ENCODE measurements at places on chromosomes 2 and 18.

- no peak for DNase-seq
Observed at GRCh38 chr2:140242889-140243288, 1462.7 kb upstream of the NXPH2 start.

DNA sequence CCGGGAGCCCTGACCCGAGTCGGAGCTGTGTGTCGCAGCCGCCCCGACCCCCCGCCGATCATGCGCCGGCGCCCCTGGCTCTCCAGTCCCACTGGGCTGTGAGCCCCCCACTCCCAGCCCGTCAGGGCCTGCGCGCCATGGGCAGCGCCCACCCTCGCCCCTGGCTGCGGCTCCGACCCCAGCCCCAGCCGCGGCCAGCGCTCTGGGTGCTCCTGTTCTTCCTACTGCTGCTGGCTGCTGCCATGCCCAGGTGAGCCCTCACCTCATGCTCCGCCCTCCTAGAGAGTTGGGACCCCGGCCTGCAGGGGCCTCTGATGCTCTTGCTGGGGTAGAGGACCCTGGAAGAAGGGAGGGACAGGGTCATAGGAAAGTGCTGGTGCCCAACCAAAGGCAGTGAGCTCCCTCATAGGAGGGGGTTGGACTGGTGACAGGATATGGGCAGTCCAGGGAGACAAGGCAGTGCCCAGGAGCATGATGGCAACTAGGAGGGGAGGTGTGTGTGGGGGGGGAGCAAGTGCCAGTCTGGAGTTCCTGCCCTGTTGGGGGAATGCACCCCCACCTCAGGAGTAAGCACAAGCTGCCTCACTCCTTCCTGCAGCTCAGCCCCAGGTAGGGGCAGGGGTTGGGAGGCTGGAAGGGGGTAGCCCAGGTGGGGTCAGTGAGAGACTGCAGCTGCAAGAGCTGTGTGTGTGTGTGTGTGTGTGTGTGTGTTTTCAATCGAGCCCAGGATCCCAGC, 375 bp downstream of the WNT10A start:
- DNase-seq = no peak

GRCh38 chr2:39584283-39584965, 81.3 kb upstream of the TMEM178A start:
- no peak for DNase-seq

GRCh38 chr2:14134771-14135170, 497.7 kb upstream of the LRATD1 start:
- DNase-seq = no peak

- DNase-seq = no peak
Observed at GRCh38 chr2:121263996-121264715, 20.8 kb downstream of the TFCP2L1 start.

GRCh38 chr18:27985832-27986231, 191.1 kb downstream of the CDH2 start:
- DNase-seq = no peak

GRCh38 chr18:72372076-72372475, 172.1 kb downstream of the CBLN2 start:
- no peak for DNase-seq

DNA sequence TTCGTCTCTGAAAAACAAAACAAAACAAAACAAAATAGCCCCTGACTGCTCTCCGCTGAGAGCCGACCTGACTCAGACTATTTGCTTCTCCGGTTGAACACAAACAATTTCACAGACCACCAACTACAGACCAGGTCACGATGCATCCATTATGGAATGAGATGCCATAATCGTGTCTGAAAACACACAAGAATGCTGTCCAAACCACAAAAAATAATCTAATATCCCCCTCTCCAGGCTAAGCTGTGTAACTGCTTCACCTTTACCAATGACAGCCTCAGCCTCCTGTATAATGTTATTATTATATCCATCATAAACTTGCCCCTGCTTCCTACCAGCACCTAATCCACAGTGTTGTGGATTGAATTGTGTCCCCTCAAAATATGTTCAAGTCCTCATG, 114.7 kb downstream of the DNAH6 start:
- no peak for DNase-seq

- peak; percentile 28 for DNase-seq
Observed at GRCh38 chr2:209696836-209697711, 74.6 kb upstream of the UNC80 start.

DNA sequence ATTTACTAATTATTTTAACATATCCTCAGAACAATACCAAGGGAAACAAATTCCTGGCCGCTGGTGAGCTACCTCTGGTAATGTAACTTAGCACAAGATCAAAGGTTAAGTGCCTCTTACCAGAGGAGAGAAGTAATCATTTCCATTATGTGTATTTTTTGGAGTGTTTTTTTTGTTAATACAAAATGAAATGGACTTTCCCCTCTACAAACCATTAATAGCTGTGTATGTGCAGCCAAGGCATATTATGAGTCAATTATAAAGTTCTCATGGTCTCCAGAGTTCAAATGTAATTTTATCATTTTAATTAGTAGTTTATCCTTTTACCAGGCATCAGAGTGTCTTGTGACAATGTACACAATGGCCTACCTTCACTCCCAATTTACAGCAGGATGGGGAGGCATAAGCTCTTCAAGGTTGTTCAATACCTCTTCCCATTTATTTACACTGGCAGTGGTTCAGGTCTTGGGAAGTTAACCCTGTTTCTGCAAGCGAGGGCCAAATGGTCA, 242.2 kb downstream of the TGIF1 start:
- no peak for DNase-seq

DNA sequence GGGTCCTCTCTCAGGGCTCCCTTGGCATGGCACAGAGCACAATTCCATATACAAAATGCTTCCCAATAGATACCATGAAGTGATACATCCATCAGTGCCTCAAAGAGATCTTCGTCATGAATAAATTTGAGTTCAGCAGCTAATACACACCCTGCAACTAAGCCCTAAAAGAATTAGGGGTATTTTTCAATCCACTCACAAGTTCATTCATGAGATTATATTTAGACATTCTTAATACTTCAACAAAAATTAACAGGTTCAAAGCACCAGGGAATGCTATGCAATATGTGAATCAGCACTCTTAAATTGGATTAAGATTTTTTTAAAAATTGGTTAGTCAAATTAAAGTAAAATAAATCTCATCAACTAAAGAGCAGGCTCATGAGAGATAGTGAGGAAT, 79.7 kb downstream of the PID1 start:
- no peak for DNase-seq

DNA sequence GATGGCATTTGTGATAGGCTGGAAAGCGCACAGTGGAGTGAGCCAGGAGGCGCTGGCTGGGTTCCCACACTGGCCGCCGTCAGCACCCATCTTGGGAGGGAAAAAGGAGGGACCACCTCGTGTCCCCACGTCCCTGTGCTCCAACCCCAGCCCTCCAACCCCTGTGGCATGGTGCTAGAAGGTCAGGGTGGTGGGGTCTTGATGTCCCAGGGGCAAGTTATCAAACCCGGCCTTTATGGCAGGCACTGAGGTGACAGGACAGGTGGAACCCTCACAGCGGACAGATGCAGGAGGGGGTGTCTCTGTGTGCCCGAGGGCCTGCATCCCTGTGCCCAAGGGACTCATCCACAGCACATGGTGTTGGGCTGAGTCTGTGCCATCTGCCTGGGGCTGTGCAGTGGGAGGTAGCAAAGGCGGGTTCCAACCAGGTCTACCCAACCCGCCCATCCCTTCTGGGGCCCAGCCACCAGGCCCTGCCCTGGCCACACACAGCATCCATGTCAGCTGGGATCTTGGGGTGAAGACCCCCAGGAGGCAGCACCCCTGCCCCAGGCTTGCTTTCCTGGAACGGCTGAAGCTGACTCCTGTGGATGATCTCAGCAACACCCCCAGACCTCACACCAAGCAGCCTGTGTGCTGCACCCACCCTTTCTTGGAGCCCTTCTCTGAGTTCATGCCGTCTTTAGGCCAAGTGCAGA, 246.1 kb downstream of the NDUFA10 start:
- DNase-seq = no peak

DNA sequence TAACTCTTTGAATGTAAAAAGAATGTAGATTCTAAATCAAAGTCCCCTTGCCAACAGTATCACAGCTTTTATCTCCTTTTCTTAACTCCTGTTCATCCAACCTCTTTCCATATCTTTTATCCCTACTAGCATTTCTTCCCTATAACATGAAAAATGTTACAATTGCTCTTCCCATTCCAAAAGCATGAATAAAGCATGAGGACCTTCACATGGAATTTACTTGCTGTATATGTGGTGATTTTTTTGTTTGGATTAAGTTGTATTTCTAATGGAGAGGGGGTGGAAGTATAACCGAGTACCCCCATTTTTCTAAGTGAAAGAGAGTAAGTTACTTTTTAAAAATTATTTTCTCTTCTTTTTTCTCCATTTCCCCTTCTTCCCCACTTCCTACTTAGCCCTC, 94.9 kb upstream of the RBBP8 start:
- DNase-seq = no peak

DNA sequence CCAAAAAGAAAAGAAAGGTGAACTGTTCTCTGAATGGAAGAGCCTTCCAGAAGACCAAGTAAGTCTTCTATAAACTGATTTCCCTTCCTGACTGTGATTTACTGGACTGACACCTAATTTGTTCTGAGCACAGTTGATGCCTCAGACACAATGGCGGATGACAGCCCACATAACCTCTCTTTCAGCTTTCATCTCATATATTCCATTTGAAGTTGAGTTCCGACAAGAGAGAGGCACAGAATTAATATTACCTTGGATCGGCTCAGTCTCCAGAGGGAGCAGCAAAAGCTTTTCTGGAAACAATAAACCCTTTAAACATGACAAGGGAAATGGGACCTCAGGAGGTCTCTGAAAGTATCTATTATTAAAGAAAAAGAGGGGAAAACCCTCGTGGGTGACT, 638.7 kb upstream of the SETBP1 start:
- DNase-seq = no peak

- no peak for DNase-seq
Observed at GRCh38 chr18:61323951-61324350, 9.3 kb upstream of the CDH20 start.

DNA sequence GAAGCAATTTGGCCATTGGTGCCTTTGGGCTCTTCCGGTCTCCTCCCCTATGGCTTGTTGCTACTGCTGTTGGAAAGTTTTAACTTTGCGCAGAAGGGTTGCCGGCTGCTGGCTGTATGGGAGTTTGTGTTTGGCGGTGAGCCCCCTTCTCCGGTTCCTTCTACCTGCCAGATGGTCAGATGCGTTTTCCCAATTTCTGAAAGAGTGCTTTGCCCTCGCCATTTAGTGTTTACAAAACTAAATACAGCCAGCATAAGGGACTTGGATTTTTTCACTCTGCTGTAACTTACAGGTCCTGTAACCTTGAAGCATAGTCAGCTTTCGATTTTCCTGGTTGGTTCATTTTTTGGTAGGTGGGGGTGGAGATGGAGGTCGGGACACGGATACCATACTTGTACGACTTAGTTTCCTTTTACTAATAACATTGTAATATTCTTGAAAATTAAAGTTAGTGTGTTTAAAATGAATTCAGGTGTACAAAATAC, 604 bp downstream of the COQ10B start:
- no peak for DNase-seq

DNA sequence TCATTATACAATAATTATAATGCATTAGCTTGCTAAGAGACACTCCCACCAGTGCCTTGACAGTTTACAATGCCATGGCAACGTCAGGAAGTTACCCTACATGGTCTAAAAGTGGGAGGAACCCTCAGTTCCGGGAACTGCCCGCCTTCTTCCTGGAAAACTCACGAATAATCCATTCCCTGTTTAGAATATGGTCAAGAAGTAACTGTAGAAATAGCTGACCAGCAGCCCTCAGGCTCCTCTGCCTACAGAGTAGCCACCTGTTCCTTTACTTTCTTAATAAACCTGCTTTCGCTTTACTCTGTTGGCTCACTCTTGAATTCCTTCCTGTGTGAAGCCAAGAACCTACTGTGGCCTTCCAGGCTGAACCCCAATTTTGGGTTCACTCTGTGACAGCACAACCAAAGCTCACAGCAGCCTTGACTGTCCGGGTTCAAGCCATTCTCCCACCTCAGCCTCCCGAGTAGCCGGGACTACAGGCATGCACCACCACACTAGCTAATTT, 20.0 kb upstream of the PTPN2 start:
- DNase-seq = no peak

DNA sequence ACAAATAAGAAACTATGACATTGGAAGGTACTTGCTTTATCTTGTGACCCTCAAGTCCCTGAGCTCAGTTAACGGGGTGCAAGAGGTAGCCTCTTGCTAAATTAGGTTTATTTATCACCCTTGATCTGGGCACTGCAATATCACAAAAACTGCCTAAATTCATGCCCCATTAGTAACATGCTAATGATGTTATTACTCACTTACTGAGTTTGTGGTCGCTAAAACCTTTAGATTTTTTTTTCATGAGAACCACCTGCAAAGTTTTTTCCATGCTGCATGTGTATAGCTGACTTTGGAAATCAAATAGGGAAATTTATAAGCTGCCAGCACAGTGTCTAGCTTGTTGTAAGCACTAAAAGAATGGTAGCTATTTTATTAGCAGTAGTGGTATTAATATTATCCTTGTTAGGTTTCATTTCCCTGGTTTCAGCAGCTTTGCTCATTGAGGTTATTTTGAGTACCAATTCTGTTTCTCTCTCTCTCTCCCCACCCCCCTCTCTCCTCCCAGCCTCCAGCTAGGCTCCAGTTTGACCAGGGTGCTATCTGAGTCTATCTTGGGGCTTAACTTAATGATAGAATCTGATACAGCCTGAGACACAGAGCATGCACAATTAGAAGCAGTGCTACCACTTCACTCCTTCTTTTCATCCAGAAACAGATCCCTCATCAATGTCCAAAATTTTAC, 88.7 kb upstream of the ATP8B1 start:
- no peak for DNase-seq

DNA sequence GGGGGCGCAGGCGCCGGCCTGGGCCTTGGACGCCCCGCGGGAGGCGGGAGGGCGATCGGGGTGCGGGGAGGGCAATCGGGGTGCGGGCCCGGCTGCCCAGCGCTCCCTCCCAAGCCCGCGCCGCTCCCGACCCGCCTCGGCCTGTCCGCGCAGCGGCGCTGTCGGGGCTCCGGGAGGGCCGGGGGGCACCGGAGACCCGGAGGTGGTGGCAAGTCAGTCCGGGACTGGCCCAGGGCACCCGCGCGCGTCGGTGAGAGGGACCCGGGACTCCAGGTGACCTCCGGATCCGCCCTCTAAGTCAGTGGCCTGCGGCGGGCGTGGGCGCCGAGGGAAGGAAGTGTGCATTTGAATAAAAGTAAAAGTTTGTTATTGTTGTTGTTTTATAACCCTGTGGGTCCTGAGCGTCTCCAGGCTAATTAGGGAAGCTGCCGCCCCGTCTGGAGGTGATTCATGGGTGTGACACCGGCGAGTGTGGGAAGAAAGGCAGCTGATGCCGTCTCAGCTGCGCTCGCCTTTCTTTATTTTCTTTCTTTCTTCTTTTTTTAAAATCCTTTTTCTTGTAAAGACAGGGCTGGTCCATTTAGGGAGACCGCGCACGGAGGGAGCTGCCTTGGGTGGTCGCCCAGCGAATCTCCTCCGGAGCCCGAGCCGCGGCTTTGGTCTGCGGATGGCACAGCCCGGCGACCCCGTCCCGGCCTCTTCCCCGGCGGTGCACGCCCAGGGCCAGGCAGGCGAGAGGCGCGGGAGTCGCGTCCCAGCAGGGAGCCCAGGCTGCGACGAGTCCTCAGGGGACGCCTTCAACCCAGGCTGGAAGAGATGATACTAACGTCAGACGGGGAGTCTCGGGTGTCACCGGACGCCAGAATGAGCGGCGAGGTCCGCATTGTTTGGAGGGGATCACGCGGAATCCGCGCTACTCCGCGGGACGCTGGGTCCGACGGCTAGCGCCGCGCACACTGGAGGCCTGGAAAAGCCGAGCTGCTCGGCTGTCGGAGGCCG, 627 bp upstream of the CRACDL start:
- DNase-seq = peak; percentile 17

- DNase-seq = no peak
Observed at GRCh38 chr18:66646609-66647008, 42.7 kb upstream of the CDH19 start.

- DNase-seq = peak; percentile 86
Observed at GRCh38 chr2:217223222-217223930, 363.5 kb upstream of the TNP1 start.
